ENCODE measurements at places on chromosomes 1 and 21. TPM values are rescaled to one million over a fixed set of nuclear protein-coding genes. Genes with fewer than 3 reads are reported as not detected.

Gene VSIG8
- not detected for polyA plus RNA-seq

Gene SRP9
- 286 TPM for polyA plus RNA-seq

Gene ADAMTS1
- 94.8 TPM for polyA plus RNA-seq

Gene PLA2G4A
- 12.7 TPM for polyA plus RNA-seq

Gene SLFNL1
- not detected for polyA plus RNA-seq

Gene DYNLT5
- polyA plus RNA-seq: not detected

Gene LCE3E
- not detected for polyA plus RNA-seq

Gene MPZ
- 0.27 TPM for polyA plus RNA-seq

Gene SPRR2B
- not detected for polyA plus RNA-seq

Gene PDC
- not detected for polyA plus RNA-seq

Gene FGR
- 1.6 TPM for polyA plus RNA-seq

Gene P3H1
- 4.3 TPM for polyA plus RNA-seq

Gene RIT1
- polyA plus RNA-seq: 13.4 TPM

Gene AGRN
- 18.9 TPM for polyA plus RNA-seq

Gene CSMD2
- polyA plus RNA-seq: 0.07 TPM

Gene CXADR
- 12.5 TPM for polyA plus RNA-seq

Gene PERM1
- polyA plus RNA-seq: 0.30 TPM

Gene ADARB1
- 5.4 TPM for polyA plus RNA-seq

Gene BCAS2
- 36.5 TPM for polyA plus RNA-seq

Gene SYT2
- 1.8 TPM for polyA plus RNA-seq

Gene RHD
- polyA plus RNA-seq: 0.93 TPM

Gene OXCT2
- 3.5 TPM for polyA plus RNA-seq

Gene RPTN
- not detected for polyA plus RNA-seq

Gene CYP4A11
- polyA plus RNA-seq: 0.16 TPM

Gene PUSL1
- polyA plus RNA-seq: 20.0 TPM

Gene RGS13
- 4.3 TPM for polyA plus RNA-seq

Gene EXTL1
- 0.41 TPM for polyA plus RNA-seq

Gene LRRC8B
- 1.6 TPM for polyA plus RNA-seq

Gene MTARC2
- 76.2 TPM for polyA plus RNA-seq

Gene STRIP1
- 18.3 TPM for polyA plus RNA-seq

Gene RGS16
- polyA plus RNA-seq: 2.8 TPM

Gene NUDT4B
- 3.1 TPM for polyA plus RNA-seq

Gene RPF1
- 41.1 TPM for polyA plus RNA-seq

Gene B3GALT2
- polyA plus RNA-seq: 1.1 TPM

Gene PRKAA2
- polyA plus RNA-seq: 4.4 TPM

Gene SH2D5
- 0.22 TPM for polyA plus RNA-seq

Gene KRTAP13-2
- polyA plus RNA-seq: not detected

Gene MGST3
- 837 TPM for polyA plus RNA-seq

Gene RGS8
- polyA plus RNA-seq: not detected

All from small intestine (tissue), 16 donors.